ENCODE measurements at places on chromosomes 1 and 21. TPM values are rescaled to one million over a fixed set of nuclear protein-coding genes. Genes with fewer than 3 reads are reported as not detected.
A peak's percentile ranks its signal among the peaks of the same experiment; 100 is the strongest.

DNA sequence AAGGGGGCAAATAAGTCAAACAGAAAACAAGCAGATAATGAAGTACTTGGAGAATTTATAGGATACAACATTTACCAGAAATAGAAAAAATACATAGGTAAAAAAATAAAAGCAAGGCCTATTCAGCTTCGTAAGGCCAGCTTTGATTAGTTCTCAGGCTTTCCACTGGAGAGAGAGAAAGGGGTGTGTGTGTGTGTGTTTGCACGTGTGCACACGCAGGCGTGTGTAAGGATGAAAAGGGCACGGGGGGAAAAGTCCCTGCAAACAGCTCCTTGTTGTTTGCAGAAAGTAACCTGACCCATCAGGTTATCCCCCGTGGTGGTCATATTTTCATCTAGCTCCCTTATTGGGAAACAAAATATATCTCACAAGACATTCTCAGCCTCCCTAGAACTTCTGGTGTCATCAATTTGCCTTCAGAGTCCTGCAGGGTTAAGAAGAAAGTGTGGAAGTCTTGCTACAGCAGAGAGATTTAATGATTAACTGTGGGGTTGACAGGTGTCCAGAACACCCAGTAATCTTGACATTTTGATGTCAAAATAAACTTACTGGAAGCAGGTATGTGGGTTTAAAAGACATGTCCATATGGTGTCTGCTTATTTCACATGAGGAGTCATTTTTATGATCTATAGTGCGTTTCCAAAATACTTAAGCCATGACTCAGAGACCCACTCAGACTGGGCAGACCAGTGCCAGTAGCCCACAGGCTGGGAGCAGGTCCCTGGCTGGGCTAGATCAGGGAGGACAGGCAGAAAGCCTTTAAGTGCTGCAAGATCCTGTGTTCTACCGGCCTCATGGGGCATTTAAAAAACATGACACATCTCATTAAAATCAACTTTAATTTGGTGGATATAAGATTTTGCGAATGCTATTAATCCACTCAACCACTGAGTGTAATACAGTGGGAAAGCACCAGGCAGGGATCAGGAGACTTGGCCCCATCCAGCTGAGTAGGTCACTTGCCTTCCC lies 487.6 kb upstream of the CAMK1G start:
- no peaks in the 10 kb centered on the region for H3K27me3 ChIP-seq
- no peaks in the 10 kb centered on the region for H3K36me3 ChIP-seq
- H3K27ac ChIP-seq, result no peak overlapping the region
- H3K4me3 ChIP-seq, result no peak overlapping the region
- no peak for DNase-seq

The CD5L gene
- not detected for total RNA-seq

DNA sequence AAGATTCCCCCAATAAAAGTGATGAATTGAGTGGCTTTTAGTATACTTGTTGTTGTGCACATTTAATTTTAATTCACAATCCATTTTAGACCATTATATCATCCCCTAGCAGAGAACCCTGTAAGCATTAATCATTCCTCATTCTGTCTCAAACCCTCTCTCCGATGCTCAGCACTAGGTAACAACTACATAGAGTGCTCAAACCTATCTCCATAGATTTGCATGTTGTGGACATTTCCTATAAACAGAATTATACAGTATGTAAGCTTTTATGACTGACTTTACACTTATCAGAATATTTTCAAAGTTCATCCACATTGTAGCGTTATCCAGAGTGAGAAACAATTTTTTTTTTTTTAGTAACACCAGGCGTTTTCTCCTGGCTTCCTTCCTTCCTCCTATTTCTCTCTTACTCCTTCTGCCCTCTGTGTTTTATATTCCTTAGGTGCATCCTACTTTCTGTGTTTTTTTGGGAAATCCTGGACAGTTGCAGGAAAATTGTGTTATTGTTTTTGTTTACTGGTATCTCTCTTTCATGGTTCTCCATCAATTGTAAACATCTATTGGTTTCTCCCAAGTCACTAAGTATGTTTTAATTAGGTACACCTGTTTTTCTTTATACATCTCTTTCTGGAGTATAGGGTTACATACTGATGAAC lies 1528.0 kb upstream of the TPTE start:
- no peak overlapping the region for H3K27ac ChIP-seq
- H3K4me1 ChIP-seq, result no peaks in the 10 kb centered on the region
- H3K27me3 ChIP-seq, result peaks cover 29% of the 10 kb centered on the region
- H3K36me3 ChIP-seq, result peaks cover 13% of the 10 kb centered on the region
- no peak overlapping the region for H3K4me3 ChIP-seq
- DNase-seq, result no peak

DNA sequence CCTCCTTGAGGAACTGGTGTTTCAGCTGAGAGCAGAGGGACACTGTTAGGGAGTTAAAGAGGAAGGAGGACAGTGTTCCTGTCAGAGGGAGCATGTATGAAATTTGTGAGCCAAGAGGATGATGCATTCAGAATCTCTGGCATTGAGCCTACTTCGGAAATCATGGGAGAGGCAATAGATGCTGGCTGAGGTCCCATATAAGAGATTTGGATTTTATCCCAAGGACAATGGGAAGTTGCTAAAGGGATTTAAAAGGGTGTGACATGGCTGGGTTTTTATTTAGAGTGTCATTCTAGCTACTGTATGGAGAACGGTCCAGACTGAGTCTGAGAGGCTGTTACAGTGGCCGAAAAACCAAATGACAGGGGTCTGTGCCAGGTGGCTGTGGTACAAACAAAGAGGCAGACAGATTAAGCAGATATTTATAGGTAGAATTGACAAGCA lies 403.2 kb upstream of the B3GALT2 start:
- no peaks in the 10 kb centered on the region for H3K27me3 ChIP-seq
- no peak for DNase-seq
- H3K4me3 ChIP-seq, result no peak overlapping the region
- no peak overlapping the region for H3K27ac ChIP-seq
- peaks cover 27% of the 10 kb centered on the region for H3K4me1 ChIP-seq

DNA sequence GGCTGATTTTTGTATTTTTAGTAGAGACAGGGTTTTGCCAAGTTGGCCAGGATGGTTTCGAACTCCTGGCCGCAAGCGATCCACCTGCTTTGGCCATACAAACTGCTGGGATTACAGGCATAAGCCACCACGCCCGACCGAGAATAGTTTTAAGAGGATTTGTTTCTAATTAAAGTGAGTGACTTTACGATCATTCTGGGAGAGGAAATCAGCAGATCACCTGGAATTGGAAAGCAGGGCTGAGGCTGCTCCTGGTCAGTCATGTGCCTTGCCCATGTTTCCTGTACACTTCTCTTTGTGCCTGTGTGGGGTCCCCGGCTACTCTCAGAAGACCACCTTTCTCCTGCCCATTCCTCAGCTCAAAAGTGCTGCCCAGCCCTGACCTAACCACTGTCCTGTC lies 33.9 kb downstream of the ZBTB8B start:
- no peaks in the 10 kb centered on the region for H3K36me3 ChIP-seq
- H3K4me3 ChIP-seq, result peak overlapping the region; percentile 80
- H3K27ac ChIP-seq, result no peak overlapping the region
- peaks cover 6% of the 10 kb centered on the region for H3K4me1 ChIP-seq
- DNase-seq, result no peak
